ENCODE measurements at places on chromosomes 5 and 9.

DNA sequence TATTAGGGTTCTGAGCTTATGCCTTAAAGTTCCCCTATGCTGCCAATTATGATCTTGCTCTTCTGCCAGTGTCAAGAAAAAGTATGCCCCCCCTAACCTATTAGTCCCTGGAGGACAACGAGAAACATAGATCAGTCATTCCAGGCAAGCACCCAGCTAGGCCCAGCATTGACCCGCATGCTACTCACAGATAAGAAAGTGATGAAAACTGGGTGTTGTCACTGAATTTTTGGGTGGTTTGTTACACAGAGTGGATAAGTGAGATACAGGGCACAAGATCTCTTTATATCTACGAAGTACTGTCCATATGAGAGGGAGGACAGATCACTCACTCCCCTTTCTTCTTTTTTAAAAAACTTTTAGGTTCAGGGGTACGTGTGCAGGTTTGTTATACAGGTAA is 6.4 kb upstream of the TEX48 start:
- DNase-seq = no peak

- no peak for DNase-seq
Observed at GRCh38 chr5:116959843-116960242, 385.2 kb upstream of the SEMA6A start.

DNA sequence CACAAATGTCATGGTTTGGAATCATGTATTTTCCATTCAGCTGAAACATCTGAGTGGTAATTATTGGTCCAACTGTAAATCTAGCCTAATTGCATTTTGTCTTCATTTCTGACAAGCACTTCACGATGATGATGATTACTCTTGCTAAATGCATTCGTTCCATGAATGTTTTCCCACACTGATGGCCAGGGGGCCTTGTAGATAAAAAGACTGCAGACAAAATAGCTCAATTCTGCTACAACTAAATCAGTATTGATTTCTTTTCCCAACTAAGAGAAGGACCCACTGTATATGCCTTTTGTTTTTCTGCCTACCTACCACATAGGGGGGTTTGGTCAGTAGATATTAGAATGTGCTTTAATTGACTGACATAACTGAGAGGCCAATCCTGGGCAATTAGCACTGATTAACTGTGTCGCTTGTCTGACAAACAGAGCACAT is 1351.3 kb upstream of the NUDT12 start:
- no peak for DNase-seq

- DNase-seq = no peak
Observed at GRCh38 chr5:144484124-144484897, 313.6 kb downstream of the KCTD16 start.

GRCh38 chr9:93231716-93232115 is 47.8 kb downstream of the WNK2 start:
- DNase-seq = no peak

DNA sequence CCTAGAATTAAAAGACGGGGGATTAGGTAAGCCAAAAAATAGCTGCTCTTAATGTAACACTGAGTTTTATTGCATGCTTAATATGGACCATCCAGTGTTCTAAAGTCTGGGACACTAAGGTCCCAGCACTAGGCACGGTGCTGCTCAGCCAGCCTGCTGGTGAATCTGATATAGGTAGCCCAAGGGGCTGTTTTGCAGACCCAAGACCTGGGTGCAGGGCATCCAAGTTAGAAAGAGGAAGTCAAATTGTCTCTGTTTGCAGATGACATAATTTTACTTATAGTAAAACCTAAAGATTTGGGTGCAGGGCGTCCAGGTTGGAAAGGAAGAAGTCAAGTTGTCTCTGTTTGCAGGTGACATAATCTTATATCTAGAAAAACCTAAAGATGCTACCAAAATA is 17.8 kb downstream of the IFNA5 start:
- no peak for DNase-seq

DNA sequence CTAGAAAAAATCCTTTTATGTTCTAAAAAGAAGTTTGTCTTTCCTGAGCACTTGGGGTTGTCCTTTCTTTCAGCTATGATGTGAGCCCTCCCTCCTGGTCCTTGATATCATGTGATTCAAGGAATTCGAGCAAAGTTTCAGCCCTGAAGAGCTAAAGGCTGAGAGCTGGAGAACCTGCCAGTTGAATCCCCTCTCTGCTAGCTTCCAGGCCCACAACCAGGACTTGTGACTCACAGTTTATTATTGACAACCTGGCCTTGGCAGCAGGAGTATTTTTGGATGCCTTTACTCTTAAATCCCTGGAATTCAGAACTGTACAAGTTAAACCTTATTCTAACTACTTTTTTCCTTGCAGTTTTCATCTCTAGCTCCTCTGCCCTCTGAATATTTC is 182.8 kb downstream of the SPOCK1 start:
- DNase-seq = no peak

DNA sequence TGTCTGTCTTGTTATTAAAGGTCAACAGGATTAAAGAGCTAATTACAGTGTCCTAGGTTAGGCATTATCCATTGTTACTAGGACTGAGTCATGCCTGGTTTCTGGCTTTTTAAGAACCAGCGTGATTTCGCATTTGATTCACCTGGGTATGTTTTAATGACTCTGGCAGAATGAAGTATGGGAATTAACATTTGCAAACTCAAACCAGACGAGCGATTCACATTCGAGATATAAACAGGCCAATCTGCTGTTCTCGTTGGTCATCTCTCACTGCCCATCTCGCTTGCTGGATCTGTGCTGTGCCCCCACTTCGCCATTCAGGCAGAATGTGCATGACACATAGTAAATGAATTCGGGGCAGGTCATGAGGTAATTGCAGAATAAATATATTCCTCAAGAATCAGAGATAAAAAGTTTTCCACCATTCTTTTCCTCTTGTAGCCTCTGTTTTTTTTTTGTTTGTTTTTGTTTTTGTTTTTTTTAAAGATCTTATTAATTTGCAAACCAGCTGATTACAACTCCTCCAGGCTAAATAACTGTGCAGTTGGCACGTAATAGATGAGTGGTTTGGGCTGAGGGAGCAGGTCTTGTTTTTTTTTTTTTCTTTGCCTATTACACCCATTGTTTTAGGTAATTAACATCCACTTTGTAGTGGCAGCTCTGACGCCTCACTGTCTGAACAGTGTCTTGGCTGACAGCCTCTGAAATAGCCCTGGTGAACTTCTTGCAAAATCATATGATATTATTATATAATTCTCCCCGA is 313.5 kb upstream of the MSX2 start:
- no peak for DNase-seq
